AG04449 (cell line): ENCODE measurements at places on chromosomes 7 and 10.

DNA sequence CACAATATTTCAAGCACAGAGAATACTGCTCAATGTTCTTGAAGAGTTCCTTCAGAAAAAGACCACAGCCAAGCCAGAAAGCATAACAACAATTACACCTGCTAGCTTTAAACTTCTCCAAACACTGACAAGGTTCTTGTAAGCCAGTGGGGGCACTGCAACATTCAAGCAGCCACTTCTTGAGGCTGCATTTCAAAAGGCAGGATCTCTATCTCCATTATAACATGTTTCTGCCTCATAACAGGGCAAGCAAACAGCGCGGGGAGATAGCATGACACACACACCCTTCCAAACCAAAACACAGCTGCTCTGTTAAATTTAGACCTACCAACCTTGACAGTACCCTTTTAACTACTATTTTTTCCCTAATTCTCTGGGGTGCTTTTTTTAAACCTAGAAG, 30.8 kb downstream of the CHCHD3 start:
- no peak for DNase-seq

- peak; percentile 85 for DNase-seq
Measured at GRCh38 chr7:85483177-85483576, 296.3 kb upstream of the SEMA3D start.

- DNase-seq: no peak
Measured at GRCh38 chr7:108296911-108297310, 159.3 kb downstream of the NRCAM start.

- DNase-seq: no peak
Measured at GRCh38 chr10:126156012-126156411, 232.3 kb downstream of the ADAM12 start.
